GM23248 (cell line): ENCODE measurements at places on chromosomes 5 and 9. TPM values are rescaled to one million over a fixed set of nuclear protein-coding genes. Genes with fewer than 3 reads are reported as not detected.
A peak's percentile ranks its signal among the peaks of the same experiment; 100 is the strongest.

- peak; percentile 54 for DNase-seq
Measured at GRCh38 chr9:127741831-127742434, 6.8 kb upstream of the TOR2A start.

- no peak for DNase-seq
Measured at GRCh38 chr5:34047774-34048572, 5.0 kb upstream of the C1QTNF3 start.

- DNase-seq = no peak
Measured at GRCh38 chr5:175694371-175695160, 36.7 kb downstream of the HRH2 start.

GRCh38 chr9:35277628-35278359, 116.0 kb downstream of the UNC13B start:
- DNase-seq = peak; percentile 92

- DNase-seq = no peak
Measured at GRCh38 chr9:34512131-34513078, 10.4 kb downstream of the ENHO start.

DNA sequence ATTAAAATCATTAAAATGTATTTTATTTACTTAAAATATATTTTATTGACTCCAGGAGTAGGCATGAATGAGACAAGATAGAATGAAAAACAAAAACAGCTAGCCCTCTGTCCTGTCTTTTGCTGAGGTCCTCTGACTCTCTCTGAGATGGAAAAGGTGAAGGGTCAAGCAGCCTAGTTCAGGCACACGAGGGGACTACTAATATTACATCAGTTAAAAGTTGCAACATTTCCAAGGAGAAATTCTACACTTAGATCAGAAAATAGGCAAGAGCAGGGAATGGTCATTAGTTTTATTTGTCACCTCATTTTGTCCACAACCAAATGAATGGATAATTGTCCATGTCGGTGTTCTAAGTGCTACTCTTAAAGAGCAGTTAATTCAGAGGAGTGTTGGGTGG, 148.5 kb downstream of the CDH10 start:
- DNase-seq = no peak

PCDHB11 gene
- total RNA-seq = 0.38 and 1.2 TPM in 2 replicates

DNA sequence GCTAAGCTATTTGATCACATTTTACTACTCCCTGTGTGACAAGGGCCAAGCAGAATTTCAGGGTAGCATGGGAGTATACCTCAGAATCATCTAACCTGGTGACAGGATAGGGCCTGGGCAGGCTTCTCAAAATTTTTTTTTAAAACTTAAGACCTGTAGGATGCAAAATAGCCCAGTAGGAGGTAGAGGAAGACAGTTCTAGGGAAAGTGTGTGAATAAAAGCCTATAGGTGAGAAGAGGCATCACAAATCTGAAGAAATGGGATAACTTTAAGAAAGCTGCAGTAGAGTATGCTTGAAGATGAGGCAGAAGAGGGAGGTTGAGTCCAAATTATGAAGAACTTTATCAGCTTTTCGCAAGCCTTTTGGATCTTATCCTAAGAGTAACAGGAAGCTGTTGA, 32.3 kb downstream of the CNTRL start:
- DNase-seq = peak; percentile 8

DNA sequence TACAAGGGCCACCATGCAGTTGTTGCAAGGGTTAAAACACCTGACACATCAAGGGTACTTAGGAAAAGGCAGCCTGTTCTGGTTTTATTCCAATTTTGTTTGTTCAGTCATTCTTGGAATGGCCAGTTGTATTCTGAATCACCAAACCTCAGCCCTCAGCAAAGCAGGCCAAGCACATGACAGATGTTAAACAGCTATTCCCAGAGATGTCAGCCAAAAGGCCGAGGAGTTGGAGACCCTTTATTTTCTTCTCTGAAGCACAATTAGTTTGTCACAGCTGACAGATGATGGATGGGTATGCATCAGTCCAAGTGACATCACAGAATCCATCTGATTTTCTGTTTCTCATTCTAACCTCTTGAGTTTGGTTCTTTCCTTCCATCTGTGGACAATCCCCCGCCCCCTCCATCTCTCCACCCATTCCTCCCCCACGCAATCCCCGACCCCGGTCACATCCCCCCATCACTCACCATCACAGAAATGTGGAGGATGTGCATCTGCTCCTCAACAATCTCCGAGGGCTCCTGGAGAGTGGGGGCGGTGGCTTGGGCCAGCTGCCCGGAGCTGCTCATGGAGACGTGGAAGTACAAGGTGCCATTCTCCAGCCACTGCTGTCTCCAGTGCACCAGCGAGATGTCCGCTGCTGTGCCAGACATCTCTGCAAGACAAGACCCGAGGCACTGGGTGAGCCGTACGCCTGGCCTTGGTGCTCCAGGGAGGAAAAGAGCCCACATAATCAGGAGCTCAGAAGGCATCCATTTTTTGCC, 123.8 kb downstream of the ASTN2 start:
- peak; percentile 14 for DNase-seq

DNA sequence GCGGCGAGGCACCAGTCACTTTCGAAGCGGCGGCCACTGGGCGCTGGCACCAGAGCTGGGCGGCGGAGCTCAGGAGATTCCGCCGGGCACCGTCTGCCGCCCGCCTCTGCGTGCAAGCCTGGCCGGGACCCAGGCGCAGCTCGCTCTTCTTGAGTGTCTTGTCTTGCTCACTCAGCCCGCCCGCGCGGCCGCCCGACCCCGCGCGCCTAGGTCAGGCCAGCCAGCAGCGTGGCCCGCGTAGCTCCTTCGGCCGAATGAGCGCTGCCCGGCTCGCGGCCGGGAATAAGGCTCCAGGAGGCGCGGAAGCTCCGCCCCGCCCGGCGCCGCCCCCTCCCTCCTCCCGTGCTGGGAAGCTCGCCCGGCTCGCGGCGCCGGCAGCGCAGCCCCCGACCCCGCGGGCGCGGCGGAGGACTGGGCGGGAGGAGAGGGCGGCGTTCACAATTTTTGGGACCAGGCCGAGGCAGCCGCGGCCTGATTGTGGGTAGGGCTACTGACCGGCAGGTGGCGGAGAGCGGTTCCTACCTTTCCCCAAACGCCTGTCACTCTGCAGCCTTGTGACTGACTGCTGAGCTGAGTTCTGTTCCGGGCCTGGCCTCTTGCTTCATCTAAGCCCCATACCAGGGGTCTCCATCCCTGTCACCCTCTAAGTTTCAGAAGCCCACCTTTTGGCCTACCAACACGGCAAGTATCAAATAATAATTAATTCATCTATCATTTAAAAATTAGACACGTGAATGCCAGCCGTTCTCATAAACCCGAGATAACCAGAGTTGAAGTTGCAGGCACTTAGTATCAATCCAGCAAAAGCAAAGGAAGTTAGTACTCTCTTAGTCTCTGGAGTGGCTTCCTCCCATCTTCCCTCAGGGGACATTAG, at the start of gene HBEGF:
TSS of gene HBEGF (minus strand) at position 256 of the 874 bp plus-strand sequence. CDS start 275 bp downstream, outside the sequence.
- peak; percentile 85 for DNase-seq

DNA sequence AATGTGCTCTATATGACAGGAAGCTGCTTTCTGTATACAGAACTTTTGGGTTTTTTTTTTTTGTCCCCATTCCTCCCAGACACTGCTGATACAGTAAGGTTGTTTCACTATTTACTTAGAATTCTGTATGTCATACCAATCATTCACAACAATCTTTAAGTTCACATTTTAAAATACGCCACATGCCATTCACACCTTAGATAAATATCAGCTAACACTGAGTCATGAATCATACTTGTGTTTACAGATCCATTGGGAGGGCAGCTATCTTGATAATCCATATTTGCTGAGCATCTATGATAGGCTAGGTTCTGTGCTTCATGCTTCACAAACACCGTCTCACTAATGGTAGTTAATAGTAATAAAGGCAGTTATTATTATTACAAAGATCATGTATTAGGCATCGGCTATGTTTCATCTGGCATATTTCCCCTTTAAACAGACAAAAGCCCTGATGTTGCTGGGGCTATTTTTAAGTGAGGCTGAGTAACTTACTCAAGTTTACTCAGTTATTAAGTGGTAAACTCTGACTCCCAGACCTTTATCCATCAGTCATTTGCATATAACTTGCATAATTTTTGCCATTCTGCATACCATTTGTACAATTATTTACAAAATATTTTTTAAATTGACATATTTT, 152.2 kb upstream of the HMHB1 start:
- DNase-seq = no peak

DNA sequence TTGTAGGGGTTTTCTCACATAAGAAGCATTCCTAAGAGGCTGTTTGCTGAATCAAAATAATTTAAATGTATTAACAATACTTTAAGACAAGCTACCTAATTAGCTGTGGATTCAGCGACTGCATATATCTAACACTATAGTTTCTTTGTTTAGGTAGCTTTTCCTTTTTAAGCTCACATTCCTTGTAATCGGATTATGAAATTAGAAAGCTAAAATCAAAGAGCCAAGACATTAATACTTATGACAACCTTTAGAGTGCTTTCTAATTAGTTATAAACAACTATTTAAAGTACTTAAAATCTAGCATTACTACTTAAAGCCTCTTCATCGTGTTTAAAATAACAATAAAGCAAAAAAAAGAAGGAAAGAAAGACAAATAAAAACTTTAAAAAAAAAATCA, 137.3 kb upstream of the RETREG1 start:
- DNase-seq = no peak

- no peak for DNase-seq
Measured at GRCh38 chr9:32918628-32919027, 82.8 kb downstream of the APTX start.

EPB41L4A gene
- 0.11 and 1.8 TPM in 2 replicates for total RNA-seq

- no peak for DNase-seq
Measured at GRCh38 chr9:131297903-131298302, 8.4 kb downstream of the PLPP7 start.

DNA sequence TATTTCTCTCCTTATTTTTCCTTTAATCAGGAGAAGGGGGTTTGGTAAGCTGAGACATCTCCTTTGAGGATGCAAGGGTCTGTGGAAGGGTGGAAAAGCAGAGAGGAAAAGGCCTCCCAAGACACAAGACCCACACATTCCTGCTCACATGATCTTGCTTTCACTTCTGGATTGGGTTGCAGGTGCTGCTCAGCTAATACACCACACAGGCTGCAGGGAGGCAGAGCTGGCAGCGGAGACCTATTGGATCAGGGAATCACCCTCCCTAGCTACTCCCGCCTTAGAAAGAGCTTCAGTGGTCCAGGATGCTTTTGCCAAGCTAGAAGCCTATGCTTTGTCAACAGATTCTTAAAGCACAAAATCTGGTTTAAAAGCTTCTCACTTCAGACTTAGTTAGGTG, 87.6 kb upstream of the IL33 start:
- no peak for DNase-seq
